ENCODE measurements at places on chromosomes 4 and X.
A peak's percentile ranks its signal among the peaks of the same experiment; 100 is the strongest.

- no peak for DNase-seq
Measured at GRCh38 chrX:97847885-97848679, 964.4 kb downstream of the RPA4 start.

DNA sequence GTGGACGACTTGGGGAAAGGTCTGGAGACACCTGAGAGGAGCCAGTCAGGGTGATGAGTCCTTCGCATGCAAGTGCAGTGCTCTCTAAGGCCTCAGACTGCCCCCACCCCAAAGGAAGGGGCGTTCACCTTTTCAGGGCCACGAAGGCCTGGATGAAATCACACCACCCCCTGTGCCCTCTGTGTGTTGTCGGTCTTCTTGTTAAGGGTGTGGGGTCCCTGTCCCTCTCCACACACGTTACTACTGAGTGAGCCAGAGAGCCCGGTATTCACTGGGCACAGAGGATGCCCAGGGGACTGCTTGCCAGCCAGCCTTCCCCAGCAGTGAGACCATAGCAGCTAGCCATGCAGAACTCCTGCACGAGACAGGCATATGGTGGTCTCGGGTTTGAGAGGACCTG, 72.0 kb downstream of the MTMR1 start:
- DNase-seq: no peak

GRCh38 chr4:99687120-99687519, 29.5 kb upstream of the C4orf54 start:
- no peak for DNase-seq

DNA sequence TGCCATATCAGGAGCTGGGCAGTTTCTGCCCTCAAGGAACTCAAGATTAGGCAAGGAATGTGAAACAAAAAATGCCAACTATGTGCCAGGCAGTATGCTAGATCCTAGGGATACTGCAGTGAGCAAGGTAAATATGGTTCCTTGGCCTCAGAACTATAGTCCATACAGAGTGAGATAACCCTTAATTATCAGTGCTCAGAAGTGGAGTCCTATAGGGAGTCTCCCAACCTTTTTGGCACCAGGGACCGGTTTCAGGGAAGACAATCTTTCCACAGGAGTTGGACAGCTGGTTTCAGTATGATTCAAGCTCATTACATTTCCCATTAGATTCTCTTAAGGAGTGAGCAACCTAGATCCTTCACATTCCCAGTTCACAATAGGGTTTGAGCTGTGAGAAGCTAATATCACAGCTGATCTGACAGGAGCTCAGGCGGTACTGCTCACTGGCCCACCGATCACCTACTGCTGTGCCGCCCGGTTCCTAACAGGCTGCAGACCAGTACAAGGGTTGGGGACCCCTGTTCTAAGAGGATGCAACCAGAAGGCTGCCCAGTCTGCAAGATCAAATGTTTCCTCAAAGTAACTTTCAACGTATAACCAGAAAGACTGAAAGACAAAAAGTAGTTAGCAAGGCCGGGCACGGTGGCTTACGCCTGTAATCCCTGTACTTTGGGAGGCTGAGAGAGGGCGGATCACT, 1.7 kb upstream of the SRP72 start:
- no peak for DNase-seq

DNA sequence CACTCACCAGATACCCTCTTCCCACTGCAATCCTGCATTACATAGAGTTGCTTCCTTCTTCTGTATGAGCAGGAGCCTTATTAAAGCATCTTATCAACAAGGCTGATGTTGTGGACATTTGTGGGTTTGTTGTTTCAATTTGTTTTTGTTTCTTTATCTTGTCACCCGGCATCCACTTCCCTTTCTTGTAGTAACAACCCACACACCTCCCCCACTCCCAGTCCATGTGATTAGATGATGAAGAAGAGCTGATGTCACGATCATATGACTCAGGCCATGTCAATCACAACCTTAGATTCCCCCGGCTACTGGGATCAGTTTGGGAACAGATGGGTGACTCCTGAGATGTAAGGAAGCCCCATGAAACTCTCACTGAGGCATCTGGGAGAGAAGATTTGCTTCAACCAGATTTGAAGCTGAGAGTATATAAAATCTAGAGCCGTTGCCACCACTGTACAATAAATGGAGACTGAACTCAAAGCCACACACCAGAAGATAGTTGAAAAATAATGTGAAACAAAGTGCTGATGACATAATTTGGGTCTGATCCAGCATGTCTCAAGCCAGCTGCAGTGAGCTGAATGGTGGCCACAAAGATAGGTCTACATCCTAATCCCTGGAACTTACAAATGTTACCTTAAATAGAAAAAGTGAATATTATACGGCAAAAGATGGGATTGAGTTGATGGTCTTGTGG, 34.1 kb upstream of the SRD5A3 start:
- DNase-seq: peak; percentile 28

DNA sequence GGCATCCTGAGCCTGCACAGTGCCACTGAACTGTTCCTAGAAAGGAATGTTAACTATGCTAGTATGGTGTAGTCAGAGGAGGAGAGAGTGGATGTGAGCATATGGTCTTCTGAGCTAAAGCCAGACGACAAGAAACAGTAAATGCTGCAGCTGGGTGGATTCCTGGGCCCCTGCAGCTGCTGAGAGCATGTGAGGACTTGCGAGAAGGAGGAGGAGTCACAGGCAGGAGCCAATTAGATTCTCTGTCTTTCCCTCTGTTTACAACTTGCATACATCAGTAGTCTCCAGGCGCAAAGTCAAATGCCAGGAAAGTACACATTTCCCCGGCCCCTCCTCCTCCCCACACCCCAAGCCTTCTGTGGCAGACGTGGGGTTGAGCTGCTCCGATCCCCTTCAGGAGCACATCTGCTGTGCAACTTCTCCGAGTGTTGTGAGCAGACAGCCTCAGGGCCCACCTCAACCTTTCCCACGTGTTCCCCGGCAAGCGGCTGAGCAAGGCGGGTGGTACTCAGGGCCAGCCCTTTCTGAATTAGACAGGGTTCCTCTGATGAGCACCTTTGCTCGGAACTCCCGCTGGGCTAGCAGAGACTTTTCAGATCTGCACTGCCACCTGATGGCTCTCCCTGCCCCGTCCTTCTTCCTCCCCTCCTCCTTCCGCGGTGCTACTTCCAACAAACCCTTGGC, 108.7 kb upstream of the ATP6AP2 start:
- peak; percentile 27 for DNase-seq

DNA sequence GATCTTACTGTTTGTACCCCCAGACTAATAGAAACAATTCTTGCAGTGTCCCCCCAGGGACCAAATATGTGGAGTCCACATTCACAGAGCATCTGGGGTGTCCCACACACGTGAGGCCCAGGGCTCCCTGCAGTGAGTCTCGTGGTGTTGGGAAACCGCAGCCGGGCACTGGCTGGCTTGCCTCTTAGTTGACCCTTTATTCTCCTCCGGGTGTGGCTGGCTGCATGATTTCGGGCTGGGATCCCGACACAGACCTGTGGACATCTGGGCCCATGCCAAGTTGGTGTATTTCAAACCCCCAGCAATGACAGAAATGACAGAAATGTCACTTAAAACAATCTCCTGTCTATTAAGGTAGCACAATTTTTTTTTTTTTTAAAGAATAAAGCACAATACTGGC, 15.6 kb upstream of the CLDN24 start:
- DNase-seq: no peak

GRCh38 chrX:47796433-47796906, 40.2 kb upstream of the ZNF81 start:
- no peak for DNase-seq

DNA sequence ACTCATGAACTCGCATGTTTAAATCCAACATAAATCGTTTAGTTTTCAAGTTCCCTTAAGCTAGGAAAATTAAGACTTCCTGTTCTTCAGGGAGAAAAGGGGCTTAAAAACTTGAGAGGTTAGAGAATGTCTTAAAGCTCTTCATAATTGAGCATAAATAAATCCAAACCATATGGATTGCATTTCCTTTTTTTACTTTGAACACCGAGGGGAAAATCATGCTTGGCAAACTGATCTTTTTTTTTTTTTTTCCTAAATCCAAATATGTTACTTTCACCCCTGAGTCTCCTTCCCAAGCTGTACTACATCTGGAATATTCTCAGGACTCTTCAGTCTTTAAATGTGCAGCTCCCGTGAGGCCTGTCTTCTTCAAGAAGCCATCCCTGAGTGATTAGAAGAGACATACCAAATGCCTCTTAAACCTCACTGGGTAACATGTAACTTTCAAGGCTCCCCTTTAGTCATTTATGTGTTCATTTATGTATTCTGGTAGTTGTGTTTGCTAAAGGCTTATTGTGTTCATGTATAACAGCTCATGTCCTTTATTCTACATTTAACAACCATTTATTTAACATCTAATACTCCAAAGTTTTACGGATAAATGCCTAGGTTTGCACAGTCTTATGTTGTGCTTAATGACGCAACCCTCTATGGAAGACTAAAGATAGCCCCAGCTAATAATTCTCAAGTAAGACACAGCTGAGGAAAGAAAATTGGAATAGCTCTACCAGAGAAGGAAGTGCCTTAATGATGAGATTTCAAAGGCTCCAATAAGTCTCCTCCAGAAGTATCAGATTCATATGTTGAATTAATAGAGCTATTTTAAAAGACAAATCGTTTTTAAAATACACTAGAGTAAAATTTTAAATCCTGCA, 107.0 kb downstream of the AGTR2 start:
- no peak for DNase-seq

DNA sequence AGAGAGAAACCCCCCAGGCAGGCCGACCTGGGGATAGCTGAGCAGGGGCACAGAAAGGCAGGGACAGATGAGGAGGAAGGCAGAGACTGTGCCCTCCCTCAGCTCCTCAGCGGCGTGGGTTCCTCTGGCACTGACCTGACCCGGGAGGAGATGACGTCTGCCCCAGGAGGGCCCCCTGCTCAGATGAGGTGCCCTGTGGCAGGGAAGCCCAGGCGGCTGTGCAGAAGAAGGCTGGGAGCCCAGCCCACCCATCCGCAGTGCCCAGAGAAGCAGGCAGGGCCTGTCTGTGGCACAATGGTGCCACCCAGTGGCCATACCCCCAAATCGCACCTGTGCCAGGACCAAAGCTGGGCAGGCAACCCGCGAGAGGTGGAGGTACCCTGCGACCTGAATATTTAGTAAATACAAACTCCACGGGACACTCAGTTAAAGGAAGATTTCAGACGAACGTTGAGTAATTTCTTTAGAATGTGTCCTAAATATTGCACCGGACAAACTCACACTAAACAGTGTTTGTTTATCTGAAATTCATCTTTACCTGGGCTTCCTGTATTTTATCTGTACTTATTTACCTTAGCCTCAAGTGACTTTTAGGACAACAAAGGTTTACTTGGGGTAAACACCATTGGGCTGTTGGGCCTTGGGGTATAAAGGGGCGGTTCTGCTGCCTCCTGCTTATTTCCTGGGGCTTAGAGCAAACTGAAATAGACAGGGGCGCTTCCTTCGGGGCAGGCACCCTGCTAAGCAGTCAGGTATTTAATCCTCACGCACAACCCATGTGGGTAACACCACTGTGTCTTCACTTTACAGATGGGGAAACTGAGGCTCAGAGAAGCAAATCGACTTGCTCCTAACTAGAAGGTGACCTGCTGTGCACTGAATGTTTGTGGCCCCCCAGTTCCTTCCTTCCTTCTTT, 46.5 kb upstream of the HMX1 start:
- DNase-seq: peak; percentile 78

- DNase-seq: no peak
Measured at GRCh38 chrX:136687457-136687856, 39.5 kb downstream of the CD40LG start.

- no peak for DNase-seq
Measured at GRCh38 chr4:97106161-97106560, 1037.1 kb downstream of the STPG2 start.

GRCh38 chr4:172348426-172348825, 535.2 kb downstream of the GALNTL6 start:
- DNase-seq: no peak

DNA sequence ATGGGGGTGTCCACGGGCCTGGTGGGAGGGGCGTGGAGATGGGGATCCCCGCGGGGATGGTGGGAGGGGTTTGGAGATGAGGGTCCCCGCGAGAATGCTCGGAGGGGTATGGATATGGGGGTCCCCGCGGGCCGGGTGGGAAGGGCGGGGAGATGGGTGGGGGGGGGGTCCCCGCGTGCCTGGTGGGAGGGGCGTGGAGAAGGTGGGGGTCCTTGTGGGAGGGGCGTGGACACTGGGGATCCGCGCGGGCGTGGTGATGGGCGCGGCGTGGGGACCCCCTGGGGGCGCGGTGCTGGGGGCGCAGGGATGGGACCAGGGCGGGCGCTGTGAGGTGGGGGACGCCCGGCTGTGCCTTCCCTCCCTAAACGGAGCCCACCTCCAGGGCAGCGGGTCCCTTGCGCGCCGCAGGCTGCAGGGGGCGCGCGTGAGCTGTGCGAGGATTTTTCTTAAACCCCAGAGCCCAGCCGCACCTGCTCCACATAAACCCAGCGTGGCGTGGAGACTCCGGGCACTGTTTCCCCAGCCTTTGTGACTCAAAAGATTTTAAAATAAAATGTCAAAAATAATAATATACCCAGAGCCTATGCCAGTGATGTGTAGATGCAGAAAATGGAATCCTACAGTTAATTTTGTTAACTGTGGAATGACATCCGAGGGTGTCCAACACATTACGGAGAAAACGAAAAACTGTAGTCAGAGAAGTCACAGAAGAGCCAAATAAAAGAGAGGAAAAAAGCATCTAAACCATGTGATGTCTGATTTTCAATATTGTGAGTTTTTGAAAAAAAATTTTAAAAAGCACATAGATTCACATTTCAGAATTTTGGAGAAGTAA, 1.5 kb upstream of the ASMTL start:
- peak; percentile 66 for DNase-seq

DNA sequence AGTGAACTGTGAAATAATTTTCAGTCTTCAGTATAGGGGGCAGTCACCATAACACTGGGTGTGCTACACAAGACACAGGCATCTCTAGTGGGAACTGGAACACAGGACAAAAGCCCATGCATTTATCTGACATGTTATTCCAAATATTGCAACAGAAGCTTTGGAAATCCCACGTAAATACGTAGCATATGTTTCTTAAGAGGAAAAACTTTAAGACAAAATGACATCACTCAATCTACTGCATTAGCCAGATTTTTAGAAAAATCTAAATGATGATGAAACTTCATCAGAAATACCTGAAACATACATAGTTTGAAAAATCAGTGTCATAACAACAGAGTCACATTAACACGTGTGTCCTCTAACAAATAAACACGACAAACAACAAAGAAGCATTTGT, 14.5 kb downstream of the SHISA3 start:
- no peak for DNase-seq

DNA sequence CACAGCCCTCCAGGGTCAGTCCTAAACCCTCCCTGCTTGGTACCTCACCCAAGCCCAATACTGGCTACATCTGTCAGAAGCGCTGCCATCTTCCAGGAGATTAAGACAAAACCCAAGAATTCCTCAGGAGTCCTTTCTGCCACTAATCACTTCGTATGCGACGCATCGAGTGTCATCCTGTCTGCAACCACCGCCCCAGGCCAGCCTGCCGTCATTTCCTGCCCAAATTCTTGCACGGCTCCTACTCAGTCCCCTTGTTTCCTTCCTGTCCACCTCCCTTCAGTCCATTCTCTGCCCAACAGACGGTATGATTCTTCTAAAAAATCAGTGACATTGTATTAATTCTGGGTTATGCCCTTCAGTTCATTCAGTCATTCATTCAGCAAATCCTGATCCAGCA, 113.6 kb downstream of the NFKB1 start:
- DNase-seq: no peak

GRCh38 chr4:79959652-79960051, 113.4 kb downstream of the ANTXR2 start:
- DNase-seq: no peak

GRCh38 chrX:19956923-19957322, 33.9 kb downstream of the BCLAF3 start:
- no peak for DNase-seq

- peak; percentile 20 for DNase-seq
Measured at GRCh38 chr4:122602277-122603142, 18.4 kb downstream of the IL21 start.

All from K562 (cell line).